Left ventricle myocardium inferior (tissue), 1 donor: ENCODE measurements at places on chromosomes 12 and 14. TPM values are rescaled to one million over a fixed set of nuclear protein-coding genes. Genes with fewer than 3 reads are reported as not detected.

Gene SMCO2
- not detected for total RNA-seq

Gene TGFB3
- 27.2 TPM for total RNA-seq

Gene FAM90A1
- total RNA-seq, result 0.30 TPM

Gene LRRIQ1
- 0.22 TPM for total RNA-seq

Gene TCL1B
- not detected for total RNA-seq

Gene CD4
- total RNA-seq, result 7.4 TPM

Gene C1R
- total RNA-seq, result 143 TPM

Gene PLXNC1
- 2.5 TPM for total RNA-seq

Gene ITGB7
- total RNA-seq, result 1.1 TPM
